ENCODE measurements at places on chromosomes 6 and 20.

DNA sequence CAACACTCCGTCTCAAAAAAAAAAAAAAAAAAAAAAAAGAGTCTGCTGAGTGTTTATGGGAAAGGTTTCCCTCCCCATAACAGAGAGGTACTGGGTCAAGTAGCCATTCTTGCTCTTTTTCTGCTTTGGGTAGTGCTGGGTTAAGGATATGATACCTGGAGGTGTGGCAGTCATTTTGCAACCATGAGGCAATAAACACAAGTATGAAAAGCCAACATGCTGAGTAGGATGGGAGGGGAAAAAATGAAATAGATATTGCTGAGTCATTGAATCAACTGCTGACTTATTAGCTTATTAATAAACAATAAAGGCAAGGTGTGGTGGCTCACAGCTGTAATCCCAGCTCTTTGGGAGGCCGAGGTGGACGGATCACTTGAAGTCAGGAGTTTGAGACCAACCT, 2.3 kb upstream of the TOMM34 start:
- peaks cover 28% of the 10 kb centered on the region for H3K36me3 ChIP-seq
- no peak overlapping the region for H3K4me3 ChIP-seq
- H3K27ac ChIP-seq: peak overlapping the region; percentile 13
- peaks cover 73% of the 10 kb centered on the region for H3K4me1 ChIP-seq
- no peaks in the 10 kb centered on the region for H3K27me3 ChIP-seq

GRCh38 chr6:39806278-39806677, 14.1 kb downstream of the DAAM2 start:
- H3K4me3 ChIP-seq: no peak overlapping the region
- no peak overlapping the region for H3K27ac ChIP-seq
- H3K36me3 ChIP-seq: no peaks in the 10 kb centered on the region
- no peaks in the 10 kb centered on the region for H3K4me1 ChIP-seq

DNA sequence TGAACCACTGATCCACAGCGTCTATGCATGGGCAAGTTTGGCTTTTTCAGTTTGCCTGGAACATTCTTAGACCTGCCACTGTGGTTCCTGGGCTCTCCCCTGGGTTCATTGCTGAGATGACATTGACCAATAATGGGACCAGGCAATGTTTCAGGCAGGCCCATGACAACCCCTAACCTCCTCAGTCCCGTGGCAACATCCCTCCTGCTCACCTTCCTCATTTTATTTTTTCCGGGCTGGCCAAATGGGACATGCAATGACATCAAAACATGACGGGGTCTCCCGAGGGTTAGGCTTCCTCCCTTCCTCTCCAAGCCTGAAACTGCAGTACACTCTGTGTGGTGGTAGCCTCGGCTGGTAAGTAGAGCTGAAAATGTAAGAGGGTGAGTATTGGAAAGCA, 234.0 kb upstream of the RREB1 start:
- H3K4me1 ChIP-seq: peaks cover 5% of the 10 kb centered on the region
- no peak for DNase-seq
- H3K27me3 ChIP-seq: peaks cover 29% of the 10 kb centered on the region
- no peak overlapping the region for H3K4me3 ChIP-seq
- no peak overlapping the region for H3K27ac ChIP-seq

GRCh38 chr6:30102414-30102969, 10.4 kb downstream of the TRIM31 start:
- H3K4me1 ChIP-seq: peaks cover 37% of the 10 kb centered on the region
- no peak for DNase-seq
- peaks cover 65% of the 10 kb centered on the region for H3K27me3 ChIP-seq
- no peak overlapping the region for H3K27ac ChIP-seq

GRCh38 chr20:36849333-36850065, 26.4 kb upstream of the TLDC2 start:
- H3K27me3 ChIP-seq: no peaks in the 10 kb centered on the region
- H3K36me3 ChIP-seq: no peaks in the 10 kb centered on the region
- no peak overlapping the region for H3K27ac ChIP-seq

GRCh38 chr20:13819885-13820645, 35.2 kb downstream of the NDUFAF5 start:
- no peaks in the 10 kb centered on the region for H3K4me1 ChIP-seq
- H3K27me3 ChIP-seq: no peaks in the 10 kb centered on the region
- H3K36me3 ChIP-seq: peaks cover 14% of the 10 kb centered on the region
- DNase-seq: no peak
- H3K4me3 ChIP-seq: no peak overlapping the region

GRCh38 chr6:137743493-137743892, 123.6 kb upstream of the TNFAIP3 start:
- no peak for DNase-seq
- peaks cover 3% of the 10 kb centered on the region for H3K27me3 ChIP-seq
- peaks cover 5% of the 10 kb centered on the region for H3K36me3 ChIP-seq
- H3K4me1 ChIP-seq: peaks cover 32% of the 10 kb centered on the region

DNA sequence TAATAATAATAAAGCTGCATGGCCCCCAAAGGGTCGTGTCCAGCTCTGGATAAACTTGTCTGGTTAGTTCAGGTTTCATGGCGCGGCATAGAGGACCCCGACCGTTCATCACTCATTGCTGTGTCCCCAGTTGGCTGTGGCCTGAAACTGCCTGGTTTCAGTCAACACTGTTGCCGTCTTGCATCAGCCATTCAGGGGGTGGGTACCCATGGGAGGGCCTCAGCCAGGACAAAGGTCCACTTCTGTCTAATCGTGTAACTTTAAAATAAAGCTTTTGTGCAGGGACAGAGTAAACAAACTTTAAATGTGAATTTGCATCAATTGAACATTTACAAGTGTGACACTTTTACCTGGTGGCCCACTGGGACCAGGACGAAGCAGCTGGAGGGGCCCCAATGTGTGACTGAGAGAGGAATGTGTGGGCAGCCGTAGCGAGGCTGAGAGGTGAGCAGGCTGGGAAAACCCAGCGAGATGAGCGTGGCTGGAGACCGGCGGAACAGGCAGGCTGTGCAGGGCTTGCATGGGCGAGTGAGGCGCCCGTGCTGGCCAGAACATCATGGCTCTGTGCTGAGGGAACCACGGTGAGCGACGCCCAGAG, 22.3 kb upstream of the UNC93A start:
- no peaks in the 10 kb centered on the region for H3K4me1 ChIP-seq
- DNase-seq: no peak
- H3K4me3 ChIP-seq: no peak overlapping the region
- no peak overlapping the region for H3K27ac ChIP-seq

GRCh38 chr6:14838133-14838583, 407.7 kb upstream of the JARID2 start:
- H3K36me3 ChIP-seq: no peaks in the 10 kb centered on the region
- H3K27me3 ChIP-seq: peaks cover 23% of the 10 kb centered on the region
- H3K4me1 ChIP-seq: no peaks in the 10 kb centered on the region
- H3K27ac ChIP-seq: no peak overlapping the region
- no peak for DNase-seq

DNA sequence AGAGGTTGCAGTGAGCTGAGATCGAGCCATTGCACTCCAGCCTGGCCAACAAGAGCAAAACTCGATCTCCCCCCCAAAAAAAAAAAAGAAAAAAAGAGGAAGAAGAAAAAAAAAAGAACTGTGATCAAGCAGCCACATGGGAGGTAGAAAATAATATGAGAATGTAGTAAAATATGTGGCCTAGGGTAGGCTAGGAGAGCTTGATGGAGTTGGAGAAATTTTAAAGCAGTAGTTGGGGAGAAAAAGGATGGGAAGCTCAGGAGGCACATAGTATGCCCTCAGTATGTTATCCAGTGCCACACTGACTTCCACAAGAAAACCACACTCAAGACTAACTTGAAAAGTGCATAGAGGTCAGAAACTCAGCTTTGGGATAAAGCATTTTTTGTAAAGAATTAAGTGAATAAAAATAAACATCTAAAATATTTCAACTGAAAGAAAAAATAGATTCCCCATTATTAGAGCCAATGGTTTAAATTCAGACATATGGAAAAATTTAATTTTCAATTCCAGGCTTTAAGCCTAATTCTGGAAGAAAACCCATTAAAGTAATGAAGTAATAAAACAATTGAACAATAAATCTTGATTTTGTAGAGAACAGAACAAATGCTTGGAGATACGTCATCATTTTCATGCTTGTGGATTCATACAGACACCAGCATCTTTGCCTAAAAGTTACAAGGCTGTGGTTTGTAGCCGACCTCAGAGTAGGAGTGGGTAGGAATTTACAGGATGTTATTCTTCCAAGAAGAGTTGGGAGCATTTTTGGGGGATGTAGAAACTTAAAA, 34.7 kb downstream of the PLEKHG1 start:
- H3K27me3 ChIP-seq: peaks cover 5% of the 10 kb centered on the region
- no peaks in the 10 kb centered on the region for H3K36me3 ChIP-seq
- H3K27ac ChIP-seq: peak overlapping the region; percentile 79
- peaks cover 46% of the 10 kb centered on the region for H3K4me1 ChIP-seq
- DNase-seq: no peak

DNA sequence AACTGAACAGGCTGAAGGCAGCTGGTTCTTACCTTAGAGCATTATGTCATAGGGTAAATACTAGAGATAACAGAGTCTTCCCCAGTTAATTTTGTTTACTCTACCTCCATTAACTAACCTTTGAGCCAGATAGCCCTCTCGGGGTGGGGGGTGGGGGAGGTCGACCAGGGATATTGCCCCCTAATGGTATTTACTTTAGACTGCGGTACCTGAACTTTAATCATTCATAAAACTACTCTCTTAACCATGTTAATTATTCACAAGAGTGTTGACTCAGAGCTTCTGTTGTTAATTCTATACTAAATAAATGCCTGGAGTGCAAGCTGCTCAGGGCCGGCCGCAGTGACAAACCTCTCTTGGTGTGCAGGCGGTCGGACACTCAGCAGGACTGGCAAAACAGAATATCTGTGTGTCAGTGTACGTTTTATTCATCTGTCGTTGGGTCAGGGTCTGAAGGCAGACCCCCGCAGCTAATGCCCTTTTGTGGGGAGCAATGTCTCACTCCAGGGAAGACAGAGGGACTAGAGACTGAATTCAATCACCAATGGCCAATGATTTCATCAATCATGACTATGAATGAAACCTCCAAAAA, 152.4 kb upstream of the COL21A1 start:
- no peaks in the 10 kb centered on the region for H3K27me3 ChIP-seq
- no peak overlapping the region for H3K4me3 ChIP-seq
- no peak overlapping the region for H3K27ac ChIP-seq
- no peaks in the 10 kb centered on the region for H3K4me1 ChIP-seq
- H3K36me3 ChIP-seq: no peaks in the 10 kb centered on the region

- no peak overlapping the region for H3K27ac ChIP-seq
- H3K4me3 ChIP-seq: peak overlapping the region; percentile 39
- H3K4me1 ChIP-seq: peaks cover 3% of the 10 kb centered on the region
- H3K27me3 ChIP-seq: peaks cover 38% of the 10 kb centered on the region
- no peaks in the 10 kb centered on the region for H3K36me3 ChIP-seq
Observed at GRCh38 chr20:6123649-6124014, 802 bp upstream of the FERMT1 start.

DNA sequence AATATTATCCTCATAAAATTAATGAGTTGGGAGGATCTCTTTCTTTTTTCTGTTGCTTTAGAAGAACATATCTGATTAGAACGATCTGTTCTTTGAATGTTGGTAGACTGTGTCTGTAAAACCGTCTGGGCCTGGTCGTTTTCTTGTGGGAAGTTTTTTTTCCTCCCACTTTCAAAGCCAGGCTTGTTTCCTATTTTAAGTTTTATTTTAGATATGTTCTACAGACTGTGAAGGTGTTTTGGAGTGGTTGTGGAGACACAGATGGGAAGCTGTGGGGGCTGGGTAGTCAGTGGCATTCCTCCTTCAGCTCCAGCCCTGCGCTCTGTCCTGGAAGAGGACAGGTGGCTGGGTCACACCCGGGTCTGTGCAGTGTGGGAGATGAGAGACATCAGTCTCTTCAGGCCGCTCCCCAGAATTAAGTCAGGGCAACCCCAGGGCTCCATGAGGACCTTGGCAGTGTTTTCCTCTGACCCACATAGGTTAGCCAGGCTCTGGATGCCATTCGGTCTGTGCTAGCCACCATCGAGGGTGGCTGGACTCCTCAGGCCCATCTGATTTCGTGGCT, 92.0 kb upstream of the SCP2D1 start:
- no peak overlapping the region for H3K4me3 ChIP-seq
- H3K4me1 ChIP-seq: peaks cover 5% of the 10 kb centered on the region
- no peak overlapping the region for H3K27ac ChIP-seq

- no peak overlapping the region for H3K4me3 ChIP-seq
- H3K27ac ChIP-seq: no peak overlapping the region
- peaks cover 43% of the 10 kb centered on the region for H3K27me3 ChIP-seq
- no peak for DNase-seq
Observed at GRCh38 chr6:30234356-30234755, 21.1 kb upstream of the TRIM26 start.

GRCh38 chr20:6045566-6045965, 8.3 kb downstream of the LRRN4 start:
- H3K36me3 ChIP-seq: peaks cover 11% of the 10 kb centered on the region
- DNase-seq: no peak
- no peak overlapping the region for H3K4me3 ChIP-seq
- H3K27ac ChIP-seq: no peak overlapping the region

GRCh38 chr6:139640448-139640847, 266.0 kb upstream of the CITED2 start:
- DNase-seq: no peak
- H3K27ac ChIP-seq: no peak overlapping the region
- H3K27me3 ChIP-seq: no peaks in the 10 kb centered on the region
- peak overlapping the region; percentile 1 for H3K4me3 ChIP-seq
- H3K36me3 ChIP-seq: peaks cover 2% of the 10 kb centered on the region

DNA sequence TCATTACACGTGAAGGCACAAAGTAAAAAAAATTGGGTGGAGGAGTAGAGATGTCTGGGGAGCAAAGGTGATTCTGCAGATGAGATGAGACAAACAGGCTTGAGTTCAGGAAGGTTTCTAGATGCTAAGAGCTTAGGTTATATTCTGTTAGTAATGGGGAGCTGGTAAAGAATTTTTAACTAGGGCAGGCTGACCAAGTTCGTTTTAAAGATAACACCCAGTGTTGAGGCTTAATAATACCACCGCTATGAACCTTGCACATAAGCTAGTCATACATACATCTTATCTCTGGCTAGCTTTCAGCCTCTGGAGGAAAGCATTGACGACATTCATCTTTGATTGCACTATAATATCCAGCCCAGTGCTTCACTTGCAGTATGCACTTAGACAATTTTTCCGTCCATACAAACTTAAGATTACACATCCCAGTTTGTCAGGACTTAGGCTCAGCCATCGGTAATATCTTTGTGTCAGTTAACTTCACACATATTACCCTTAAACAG, 12.1 kb downstream of the NHSL1 start:
- H3K27me3 ChIP-seq: peaks cover 26% of the 10 kb centered on the region
- H3K36me3 ChIP-seq: no peaks in the 10 kb centered on the region
- H3K4me1 ChIP-seq: peaks cover 2% of the 10 kb centered on the region
- DNase-seq: no peak

DNA sequence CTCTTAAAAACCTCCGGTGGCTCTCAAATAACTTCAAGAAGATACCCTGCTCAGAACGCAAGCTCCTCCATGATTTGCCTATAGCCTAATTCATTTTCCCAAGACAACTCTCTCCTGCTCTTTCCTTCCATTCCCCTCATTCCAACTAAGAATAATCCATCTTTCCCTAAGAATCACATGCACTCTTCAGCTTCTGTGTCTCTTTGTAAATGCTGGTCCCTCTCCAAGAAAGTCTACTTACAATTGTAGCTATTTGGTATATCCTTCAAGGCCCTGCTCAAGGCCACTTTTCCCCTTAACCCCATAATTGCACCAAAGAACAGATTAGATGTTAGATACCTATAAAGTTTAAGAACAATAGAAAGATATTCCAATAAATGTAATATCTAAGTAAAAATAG, 7.4 kb upstream of the HEY2 start:
- H3K36me3 ChIP-seq: peaks cover 4% of the 10 kb centered on the region
- no peak overlapping the region for H3K4me3 ChIP-seq
- DNase-seq: no peak

- H3K4me1 ChIP-seq: peaks cover 2% of the 10 kb centered on the region
- no peak for DNase-seq
- peaks cover 25% of the 10 kb centered on the region for H3K27me3 ChIP-seq
- no peak overlapping the region for H3K27ac ChIP-seq
- peaks cover 2% of the 10 kb centered on the region for H3K36me3 ChIP-seq
Observed at GRCh38 chr20:9070304-9070703, 1.4 kb downstream of the PLCB4 start.

Data from activated CD8-positive, alpha-beta memory T cell treated with anti-CD3 and anti-CD28 coated beads, Interleukin-2, amount 10 ng/mL, durations not matched to agents 7 days and 5 days (primary cell).